CD4-positive, alpha-beta memory T cell (primary cell): ENCODE measurements at places on chromosomes 12 and 14.

GRCh38 chr14:73696466-73697400 lies 17.5 kb downstream of the PNMA1 start:
- DNase-seq: no peak

DNA sequence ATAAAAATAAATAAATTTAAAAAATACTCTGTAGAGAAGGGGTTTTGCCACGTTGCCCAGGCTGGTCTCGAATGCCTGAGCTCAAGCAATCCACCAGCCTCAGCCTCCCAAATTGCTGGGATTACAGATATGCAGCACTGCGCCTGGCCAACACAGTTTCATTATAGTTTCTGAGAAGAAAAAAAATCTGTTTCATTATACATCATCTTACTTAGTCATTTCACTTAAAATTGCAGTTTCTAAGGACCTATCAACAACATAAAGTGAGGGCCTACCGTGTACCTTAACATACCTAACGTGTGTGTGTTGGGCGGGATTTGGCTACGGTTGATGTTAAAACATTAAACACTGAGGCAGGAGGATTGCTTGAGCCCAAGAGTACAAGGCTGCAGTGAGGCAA lies 28.3 kb downstream of the P2RX2 start:
- no peak for DNase-seq

DNA sequence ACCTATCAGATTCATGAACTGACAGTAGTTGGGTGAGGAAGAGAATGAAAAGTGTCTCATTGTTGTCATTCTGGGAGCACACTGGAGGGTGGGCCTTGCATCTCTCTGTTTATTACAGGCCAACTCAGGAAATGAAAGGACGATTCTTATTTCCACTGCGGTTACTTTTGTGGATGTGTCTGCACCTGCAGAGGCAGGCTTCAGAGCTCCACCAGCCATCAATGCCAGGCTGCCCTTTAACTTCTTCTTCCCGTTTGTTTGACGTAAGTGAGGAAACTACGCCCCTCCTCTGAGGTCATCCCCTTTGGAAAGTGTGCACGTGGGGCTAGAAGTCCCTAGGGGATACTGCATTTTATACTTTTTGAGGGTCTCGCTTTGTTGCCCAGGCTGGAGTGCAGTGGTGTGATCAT lies 33.7 kb downstream of the TCTN1 start:
- DNase-seq: peak; percentile 6

- DNase-seq: no peak
Measured at GRCh38 chr14:69485315-69485660, 760 bp downstream of the PLEKHD1 start.

DNA sequence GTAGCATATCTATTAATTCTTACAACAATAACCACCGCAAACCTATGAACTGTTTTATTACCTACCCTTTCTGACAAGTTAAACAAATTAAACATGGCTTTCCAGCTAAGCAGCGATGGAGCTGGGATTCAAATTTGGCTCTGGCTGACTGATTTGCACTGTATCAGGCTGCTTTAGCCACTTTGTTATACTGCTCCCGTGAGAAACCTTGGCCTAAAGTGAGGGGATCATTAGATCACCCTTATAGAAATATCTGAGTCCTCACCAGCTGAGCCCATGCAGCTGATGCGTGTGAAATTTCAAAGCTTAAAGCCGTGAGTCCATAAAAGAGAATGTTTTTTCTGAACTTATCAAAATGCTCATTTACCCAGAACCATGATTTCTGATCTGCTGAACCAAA lies 8.1 kb upstream of the GPHB5 start:
- DNase-seq: no peak

DNA sequence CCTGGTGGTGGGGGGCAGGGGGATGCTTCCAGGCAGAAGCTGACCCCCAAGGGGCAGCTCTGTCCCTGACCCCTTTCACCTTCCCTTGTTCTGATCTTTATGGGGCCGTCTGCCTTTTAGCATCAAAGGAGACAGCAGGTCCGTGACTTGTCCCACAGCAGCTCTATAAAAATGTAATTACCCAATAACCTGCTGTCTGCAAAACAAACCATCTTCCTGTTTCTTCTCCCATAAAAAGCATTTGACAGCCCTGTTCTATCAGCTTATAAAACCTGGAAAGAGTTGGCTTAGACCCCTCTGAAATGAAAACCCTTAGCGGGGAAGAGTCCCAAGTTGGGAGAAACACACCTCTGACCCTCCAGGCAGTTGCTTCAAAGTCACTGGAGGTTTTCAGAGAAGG lies 416.9 kb downstream of the MED13L start:
- no peak for DNase-seq

DNA sequence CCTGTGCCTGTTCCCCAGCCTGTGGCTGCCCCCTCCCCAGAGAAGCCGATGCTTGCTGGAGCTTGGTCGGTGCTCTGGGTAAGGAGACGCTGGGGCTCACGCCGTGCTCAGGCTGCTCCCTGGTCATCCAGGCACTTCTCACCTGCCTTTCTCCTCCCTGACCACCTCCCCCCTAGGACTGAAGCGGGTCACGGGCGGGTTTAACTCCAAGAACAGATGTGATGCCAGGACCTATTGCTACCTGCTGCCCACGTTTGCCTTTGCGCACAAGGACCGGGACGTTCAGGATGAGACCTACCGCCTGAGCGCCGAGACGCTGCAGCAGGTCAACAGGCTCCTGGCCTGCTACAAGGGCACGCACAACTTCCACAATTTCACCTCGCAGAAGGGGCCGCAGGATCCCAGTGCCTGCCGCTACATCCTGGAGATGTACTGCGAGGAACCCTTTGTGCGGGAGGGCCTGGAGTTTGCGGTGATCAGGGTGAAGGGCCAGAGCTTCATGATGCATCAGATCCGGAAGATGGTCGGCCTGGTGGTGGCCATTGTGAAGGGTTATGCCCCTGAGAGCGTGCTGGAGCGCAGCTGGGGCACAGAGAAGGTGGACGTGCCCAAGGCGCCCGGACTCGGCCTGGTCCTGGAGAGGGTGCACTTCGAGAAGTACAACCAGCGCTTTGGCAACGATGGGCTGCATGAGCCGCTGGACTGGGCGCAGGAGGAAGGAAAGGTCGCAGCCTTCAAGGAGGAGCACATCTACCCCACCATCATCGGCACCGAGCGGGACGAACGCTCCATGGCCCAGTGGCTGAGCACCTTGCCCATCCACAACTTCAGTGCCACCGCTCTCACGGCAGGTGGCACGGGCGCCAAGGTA lies 8.4 kb upstream of the EP400 start:
- DNase-seq: no peak
